ENCODE measurements at places on chromosomes 4 and X.

DNA sequence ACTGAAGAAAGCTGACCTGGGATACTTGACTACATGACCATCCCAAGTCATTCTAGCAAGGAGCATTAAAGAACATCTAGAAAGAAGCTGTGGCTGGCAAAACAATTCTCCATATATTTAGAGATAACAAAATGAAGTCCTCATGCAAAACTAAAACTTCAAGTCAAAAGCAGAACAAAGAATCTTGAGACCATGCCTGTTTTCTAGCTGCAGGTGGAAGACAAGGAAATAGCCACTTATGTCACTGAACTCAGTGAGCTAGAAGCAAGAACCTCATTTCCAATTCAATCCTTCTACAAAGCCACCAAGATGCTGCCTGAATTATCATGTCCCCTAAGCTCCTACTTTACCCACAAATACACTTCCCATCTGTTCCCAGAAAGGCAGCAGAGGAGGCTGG lies 13.8 kb downstream of the USP46 start:
- DNase-seq, result no peak

- no peak for DNase-seq
These were observed 1.1 kb downstream of the RPS3A start for GRCh38 chr4:151100531-151100930.

DNA sequence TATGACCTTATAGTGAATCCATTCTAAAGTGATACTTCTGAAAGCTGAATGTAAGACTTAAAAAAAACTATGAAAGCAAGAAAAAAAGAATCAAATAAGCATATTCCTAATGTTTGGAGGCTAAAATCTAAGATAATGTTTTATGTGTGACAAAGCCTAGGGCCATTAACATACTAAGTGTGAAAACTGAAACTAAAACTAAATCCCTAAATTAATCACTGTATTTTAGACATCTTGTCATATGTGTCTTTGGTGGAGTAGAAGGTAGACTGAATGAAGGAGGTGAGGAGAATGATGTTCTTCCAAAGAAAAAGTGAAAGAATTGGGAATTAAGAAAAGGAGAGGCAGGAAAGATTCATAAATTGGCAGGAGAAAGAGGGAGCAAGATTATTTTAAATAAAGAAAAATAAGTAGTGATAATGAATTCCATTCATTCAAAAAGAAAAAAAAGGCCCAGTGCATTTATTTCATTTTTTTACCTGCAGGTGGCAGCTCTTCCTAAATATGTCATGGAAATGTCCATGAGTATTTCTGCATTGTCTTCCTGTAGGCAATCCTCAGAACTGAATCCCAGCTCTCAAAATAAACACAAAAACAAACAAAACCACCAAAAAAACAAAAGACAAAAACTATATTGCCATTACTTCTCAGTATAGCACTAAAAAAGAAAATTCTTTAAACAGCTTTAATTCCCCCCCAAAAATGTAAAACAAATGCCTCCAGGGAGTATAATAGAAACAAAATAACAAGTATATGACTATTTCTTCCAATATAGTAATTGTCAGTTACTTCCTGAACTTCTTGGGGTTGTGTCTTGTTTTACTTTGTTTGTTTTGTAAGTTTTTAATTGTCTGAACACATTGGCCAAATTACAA lies 17.0 kb upstream of the AP1AR start:
- no peak for DNase-seq

DNA sequence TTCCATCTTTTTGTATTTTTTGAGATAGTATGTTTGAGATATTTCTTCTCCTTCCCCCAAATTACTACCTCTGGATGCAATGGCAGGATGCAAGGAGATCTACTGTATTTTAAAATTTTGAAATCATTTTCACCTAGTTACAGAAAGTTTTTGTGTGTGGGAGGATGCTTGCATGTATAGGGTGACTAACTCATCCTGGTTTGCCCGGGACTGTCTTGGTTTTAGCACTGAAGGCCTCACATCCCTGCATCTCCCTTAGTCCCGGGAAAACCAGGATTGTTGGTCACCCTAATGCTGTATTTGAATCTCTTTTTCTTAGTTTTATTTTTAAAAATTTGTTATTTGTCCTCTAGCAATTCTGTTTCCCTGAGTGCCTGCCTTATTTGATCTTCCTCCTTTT lies 12.1 kb downstream of the SUPT20HL2 start:
- no peak for DNase-seq

DNA sequence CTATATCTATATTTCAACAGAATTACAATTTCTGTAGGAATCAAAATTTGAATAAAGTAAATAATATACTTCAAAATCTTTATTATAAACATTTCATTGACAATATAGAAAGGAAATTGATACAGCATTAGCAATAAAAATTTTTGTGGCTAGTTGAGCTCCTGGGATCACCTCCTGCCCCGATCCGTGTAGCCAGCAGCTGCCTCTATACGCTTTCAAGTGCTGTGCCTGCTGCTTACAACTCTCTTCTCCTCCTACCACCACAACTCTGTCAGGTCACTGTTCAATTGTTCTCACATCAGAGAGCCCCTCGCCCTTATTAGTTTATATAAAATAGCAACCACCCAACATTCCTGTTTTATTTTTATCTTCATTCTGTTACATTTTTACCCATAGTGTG lies 27.6 kb downstream of the INPP4B start:
- no peak for DNase-seq

GRCh38 chr4:10504570-10505179 lies 47.4 kb upstream of the ZNF518B start:
- DNase-seq, result no peak

DNA sequence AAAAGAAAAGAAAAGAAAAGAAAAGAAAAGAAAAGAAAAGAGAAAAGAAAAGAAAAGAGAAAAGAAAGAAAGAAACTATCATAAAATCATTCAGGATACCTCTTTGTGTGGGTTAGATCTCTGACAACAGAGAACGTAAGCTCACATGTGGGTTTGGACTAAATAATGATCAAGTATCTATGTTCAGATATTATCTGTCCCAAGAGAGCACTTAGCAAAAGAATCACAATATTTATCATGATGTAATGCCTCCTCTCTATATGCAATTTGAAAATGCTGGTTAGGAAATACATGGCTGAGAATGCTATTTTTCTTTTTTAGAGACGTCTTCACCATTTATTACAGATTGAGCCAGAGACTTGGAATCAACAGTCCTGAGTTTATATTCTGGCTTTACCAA lies 191.3 kb downstream of the KCNIP4 start:
- DNase-seq, result no peak

- DNase-seq, result no peak
These were observed 226.4 kb upstream of the CASK start for GRCh38 chrX:42149765-42150164.

GRCh38 chr4:102519925-102520324 lies 18.8 kb downstream of the NFKB1 start:
- no peak for DNase-seq

- DNase-seq, result no peak
These were observed 62.8 kb downstream of the SMIM20 start for GRCh38 chr4:25976780-25977179.

Data from cortex of kidney (tissue), 1 donor.